CD4-positive, alpha-beta T cell (primary cell): ENCODE measurements at places on chromosomes 16 and 17.
A peak's percentile ranks its signal among the peaks of the same experiment; 100 is the strongest.

- H3K36me3 ChIP-seq = peaks cover 58% of the 10 kb centered on the region
- H3K4me1 ChIP-seq = peaks cover 43% of the 10 kb centered on the region
- H3K27ac ChIP-seq = no peak overlapping the region
- no peak overlapping the region for H3K4me3 ChIP-seq
Measured at GRCh38 chr16:27332105-27332504, 18.3 kb downstream of the IL4R start.

DNA sequence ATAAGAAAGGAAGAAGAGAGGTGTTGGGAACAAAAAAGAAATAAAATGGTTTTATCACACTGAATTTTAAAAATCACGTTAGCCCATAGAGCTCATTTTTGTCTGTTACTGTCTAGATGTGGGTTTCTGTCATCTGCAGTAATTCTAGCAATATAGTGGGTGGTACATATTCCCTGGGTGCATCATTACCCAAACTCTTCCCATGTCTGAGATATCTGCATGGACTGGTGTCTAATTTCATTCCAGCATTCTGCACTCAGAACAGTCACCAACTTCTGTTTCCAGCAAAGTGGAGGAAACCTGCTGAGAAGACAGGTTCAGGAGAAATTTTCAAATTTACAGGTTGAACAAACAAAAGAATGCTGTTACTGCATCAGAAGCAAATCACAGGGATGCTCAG lies 263.8 kb downstream of the CDH11 start:
- H3K4me1 ChIP-seq = no peaks in the 10 kb centered on the region
- no peak overlapping the region for H3K4me3 ChIP-seq
- H3K27me3 ChIP-seq = no peaks in the 10 kb centered on the region

GRCh38 chr16:88383401-88384221 lies 852 bp downstream of the ZNF469 start:
- H3K36me3 ChIP-seq = no peaks in the 10 kb centered on the region
- H3K27me3 ChIP-seq = peaks cover 46% of the 10 kb centered on the region
- no peak overlapping the region for H3K4me3 ChIP-seq
- no peak for DNase-seq
- H3K4me1 ChIP-seq = peaks cover 6% of the 10 kb centered on the region

DNA sequence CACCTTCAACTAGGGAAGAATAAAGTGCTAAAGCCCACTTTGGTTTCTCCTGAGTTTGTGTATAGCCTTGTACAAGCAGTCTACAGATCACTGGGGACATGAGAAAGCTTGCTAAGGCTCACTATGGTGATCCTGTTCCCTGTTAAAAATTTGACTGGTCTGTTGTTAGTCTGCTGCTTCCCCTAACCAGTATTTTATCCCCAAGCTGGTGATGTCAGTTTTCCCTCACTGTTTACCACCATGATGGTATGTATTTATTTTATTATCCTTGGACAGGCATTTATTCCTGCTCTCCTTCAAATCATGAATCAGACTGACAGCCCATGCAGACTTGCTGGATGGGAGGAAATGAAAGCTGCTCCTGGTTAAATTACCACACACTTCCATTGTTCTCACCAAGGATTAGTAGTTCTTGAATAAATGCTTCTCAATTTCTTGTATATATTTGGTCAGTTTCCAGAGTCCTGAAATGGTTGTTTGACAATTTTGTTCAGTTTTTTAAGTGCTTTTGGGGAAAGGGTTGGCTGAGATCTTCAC lies 99.6 kb downstream of the CA4 start:
- no peaks in the 10 kb centered on the region for H3K27me3 ChIP-seq
- H3K4me1 ChIP-seq = no peaks in the 10 kb centered on the region
- H3K36me3 ChIP-seq = peaks cover 12% of the 10 kb centered on the region
- H3K27ac ChIP-seq = no peak overlapping the region
- DNase-seq = no peak

DNA sequence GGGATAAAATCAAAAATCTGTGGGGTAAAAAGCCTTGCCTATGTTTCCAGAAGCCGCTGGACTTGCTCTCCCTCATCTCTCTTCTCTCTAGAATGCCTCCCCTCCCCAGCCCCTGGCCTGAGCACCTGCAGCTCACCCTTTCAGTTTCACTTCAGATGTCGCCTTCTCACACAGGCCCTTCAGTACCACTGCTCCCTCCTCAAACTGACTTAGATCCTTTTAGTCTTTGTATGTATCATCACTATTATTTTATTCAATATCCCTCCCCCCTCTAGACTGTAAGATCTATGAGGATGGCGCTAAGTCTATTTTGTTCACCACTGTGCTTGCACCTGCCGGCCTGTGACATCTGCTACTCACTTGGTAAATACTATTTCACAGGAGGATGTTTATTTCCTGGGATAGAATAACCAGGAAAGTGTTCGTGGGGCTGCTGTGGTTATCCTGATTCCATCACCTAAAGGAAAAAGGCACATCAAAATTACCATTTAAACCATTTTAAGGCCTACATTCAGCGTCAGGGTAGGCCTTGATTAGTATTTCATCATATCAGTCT lies 122.3 kb downstream of the MRTFB start:
- no peak for DNase-seq
- H3K36me3 ChIP-seq = no peaks in the 10 kb centered on the region
- no peaks in the 10 kb centered on the region for H3K27me3 ChIP-seq
- H3K4me3 ChIP-seq = peak overlapping the region; percentile 29
